Stimulated activated CD4-positive, alpha-beta T cell treated with anti-CD3 and anti-CD28 coated beads, Interleukin-15, amount 100 ng/mL, for 24 hours (primary cell): ENCODE measurements at places on chromosomes 12 and 14.

GRCh38 chr12:99110868-99111267 lies 465.8 kb downstream of the APAF1 start:
- DNase-seq, result no peak

- DNase-seq, result no peak
These were observed 1145.8 kb downstream of the GALC start for GRCh38 chr14:86847140-86847539.

GRCh38 chr14:96581026-96581425 lies 78.8 kb downstream of the PAPOLA start:
- DNase-seq, result no peak

- no peak for DNase-seq
These were observed 103.0 kb downstream of the CRADD start for GRCh38 chr12:93780101-93780641.

DNA sequence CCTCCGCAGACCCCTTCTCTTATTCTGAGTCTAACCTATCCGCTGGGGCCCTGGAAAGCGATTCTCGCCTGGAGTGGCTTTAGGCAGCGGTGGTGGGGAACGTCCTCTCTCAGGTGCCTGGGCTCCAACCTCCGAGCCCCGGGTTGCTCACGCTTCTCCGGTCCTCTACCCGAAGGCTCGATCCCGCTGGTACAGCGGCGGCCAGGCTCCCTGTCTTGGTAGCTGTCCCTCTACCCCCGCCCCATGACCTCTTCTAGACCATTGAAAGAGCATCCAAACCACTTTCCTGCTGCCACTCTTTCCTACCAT lies 505 bp upstream of the HEBP1 start:
- DNase-seq, result peak; percentile 52

GRCh38 chr14:31977001-31977556 lies 100.0 kb upstream of the ARHGAP5 start:
- no peak for DNase-seq

DNA sequence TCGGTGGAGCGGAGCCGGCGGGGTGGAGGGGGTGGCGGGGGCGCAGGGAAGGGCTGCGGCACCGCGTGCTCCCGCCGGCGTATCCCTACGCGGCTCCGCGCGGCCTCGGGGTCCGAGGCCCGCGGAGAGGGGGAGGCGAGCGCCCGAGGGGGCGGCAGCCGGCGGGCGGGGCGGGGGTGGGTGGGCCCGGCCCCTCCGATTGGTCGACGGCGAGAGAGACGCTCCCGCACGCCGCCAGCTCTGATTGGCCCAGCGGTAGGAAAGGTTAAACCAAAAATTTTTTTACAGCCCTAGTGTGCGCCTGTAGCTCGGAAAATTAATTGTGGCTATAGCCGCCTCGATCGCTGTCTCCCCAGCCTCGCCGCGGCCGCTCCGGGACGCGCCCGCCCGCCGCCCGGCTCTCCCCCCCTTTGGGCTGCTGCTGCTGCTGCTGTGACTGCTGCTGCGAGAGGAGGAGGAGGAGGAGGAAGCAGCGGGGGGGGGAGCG lies at the start of gene FOXG1:
Gene FOXG1, plus strand, starts transcription at position 319 of the 487 bp plus-strand sequence. CDS start 493 bp downstream, outside the sequence.
- DNase-seq, result no peak

GRCh38 chr14:35333797-35334743 lies 41.9 kb downstream of the PSMA6 start:
- DNase-seq, result peak; percentile 48

GRCh38 chr14:101070540-101071492 lies 167.3 kb upstream of the RTL1 start:
- no peak for DNase-seq

DNA sequence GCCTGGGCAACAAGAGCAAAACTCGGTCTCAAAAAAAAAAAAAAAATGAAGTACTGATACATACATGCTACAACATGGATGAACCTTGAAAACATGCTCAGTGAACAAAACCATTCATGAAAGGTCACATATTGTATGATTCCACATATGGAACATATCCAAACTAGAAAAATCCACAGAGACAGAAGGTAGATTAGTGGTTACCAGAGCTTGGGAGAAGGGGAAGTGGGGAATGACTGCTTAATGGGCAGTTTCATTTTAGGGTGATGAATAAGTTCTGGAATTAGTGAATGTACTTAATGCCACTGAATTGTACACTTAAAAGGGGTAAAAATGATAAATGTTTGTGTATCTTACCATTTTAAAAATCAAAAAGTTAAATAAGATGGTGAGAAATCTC lies 2.7 kb downstream of the ITGB7 start:
- no peak for DNase-seq

DNA sequence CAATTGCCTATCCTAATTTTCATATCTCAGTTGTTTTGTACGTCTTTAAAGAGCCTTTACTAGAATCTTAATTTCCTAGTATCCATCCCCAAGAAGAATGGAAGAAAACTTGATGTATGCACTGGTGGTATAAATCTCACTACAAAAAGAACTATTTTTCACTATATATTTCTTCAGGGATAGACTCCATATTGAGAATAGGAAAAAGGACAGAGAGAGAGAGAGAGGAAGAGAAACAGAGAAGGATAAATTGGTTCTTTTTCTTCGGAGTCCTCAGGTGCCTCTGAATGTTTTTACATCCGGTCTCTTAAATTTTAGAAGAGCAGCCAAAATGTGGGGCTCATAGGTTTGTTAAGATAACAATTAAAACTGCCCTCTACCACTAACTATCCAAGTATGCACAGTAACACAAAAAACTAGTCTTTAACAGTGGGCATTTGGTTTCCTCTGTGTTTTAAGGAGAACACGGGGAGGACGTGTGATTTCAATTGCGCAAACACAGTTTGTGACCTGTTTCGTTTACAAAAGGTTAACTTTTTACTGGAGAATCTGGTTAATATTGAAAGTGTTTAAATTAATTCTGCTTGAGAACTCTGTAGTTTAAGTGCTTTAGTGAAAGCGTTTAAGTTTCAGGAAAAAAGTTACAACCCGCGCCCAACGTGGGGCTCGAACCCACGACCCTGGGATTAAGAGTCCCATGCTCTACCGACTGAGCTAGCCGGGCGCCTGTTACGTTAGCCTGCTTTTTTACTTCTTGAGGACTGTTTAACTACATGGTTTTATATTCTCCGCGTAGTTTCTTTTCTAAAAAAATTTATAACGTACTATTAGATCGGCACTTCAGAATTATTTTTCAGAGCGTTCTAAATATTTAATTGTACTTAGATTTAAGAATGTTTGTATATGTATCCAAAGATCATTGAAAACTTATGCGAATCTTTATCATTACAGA lies 5.1 kb upstream of the PSMA3 start:
- DNase-seq, result peak; percentile 84

DNA sequence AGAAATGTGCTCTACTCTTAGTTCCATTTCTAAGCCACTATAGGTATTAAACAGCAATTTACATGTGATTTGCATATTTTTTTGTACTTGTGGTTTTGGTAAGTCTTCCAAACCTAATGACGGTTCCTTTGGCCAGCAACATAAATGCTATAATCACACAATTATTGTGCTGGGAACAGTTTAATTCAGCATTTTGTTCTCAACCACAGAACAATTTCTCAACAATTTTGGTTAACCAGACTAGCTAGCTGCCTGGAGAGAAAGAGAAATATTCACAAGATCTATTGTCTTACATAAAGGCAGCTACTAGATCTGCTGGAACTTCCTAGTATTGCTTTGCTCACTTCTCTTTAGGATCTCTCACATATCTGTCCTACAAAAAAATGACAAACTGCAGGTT lies 265.3 kb downstream of the SOX5 start:
- no peak for DNase-seq

DNA sequence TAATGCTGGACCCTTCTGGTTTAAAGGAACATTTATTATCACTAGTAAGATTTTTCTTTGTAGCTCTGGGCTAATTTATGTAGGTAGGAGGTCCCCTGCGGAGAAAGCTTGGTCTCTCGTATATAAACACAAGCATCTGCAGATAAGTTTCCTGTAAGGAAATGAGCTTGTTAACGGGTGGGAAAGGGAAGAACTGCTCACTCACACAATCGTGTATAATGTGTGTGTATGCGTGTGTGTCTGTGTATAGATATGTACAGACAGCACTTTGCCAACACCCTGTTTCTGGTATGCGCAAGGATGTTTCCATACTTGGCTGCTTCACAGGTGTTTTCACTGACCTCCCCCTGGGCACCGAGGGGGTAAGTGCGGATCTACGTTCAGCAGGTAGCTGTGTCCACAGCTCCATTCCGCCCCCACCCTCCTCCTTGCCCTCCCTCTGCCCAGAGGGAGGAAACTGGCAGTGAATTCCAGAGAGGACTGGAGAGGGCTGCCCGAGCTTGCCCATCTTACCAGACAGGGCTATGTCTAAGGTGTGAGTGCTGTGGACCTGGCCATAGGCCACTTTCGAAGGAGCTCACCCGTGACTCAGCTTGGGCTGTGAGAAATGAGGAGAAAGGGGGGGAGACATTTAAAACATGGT lies 65.2 kb downstream of the NINJ2 start:
- no peak for DNase-seq

DNA sequence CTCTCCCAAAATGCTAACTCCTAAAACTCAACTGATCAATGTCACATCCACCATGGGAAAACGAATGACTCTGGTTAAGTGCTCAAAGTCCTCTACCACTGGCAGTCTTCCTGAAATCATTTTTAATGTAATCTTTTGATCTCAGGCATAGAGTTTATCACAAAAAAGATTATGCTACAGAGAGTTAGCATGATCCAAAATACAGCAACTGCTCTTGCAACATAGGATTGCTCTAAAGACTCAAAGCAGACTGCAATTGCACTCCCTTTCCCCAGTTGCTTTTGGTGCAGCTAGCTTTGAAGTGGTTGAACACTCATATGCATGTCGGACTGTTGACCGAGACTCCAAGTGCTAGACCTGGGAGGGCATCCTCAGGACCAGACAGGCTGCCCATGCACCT lies 109.3 kb downstream of the C12orf42 start:
- DNase-seq, result no peak

DNA sequence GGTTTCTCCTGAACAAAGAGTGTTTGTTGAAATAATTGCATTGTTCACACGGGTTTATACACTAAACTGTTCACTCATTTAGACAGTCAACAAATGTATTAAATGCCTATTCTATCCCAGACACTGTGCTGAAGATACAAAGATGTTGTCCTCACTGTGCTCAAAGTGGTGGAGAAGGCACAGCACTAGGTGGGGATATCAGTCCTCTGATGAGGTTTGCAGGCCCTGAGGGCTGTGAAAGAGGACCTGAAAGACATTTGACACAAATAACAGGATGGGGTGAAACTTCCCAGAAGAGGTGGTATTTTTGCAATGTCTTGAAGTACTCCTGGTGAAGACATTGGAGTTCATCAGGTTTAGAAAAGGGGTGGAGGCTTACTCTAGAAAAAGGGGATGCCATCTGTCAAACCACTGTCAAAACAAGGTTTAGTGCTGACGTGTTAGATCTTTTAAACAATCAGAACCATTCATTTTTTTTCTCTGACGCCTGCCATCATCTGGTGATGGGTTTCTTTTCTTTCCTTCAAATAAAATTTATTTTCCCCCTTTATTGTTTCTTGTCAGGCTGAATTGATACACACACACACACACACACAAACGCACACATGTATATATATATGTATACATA lies 69.5 kb downstream of the ACSS3 start:
- DNase-seq, result no peak
